ENCODE measurements at places on chromosomes 11 and 22.
A peak's percentile ranks its signal among the peaks of the same experiment; 100 is the strongest.

DNA sequence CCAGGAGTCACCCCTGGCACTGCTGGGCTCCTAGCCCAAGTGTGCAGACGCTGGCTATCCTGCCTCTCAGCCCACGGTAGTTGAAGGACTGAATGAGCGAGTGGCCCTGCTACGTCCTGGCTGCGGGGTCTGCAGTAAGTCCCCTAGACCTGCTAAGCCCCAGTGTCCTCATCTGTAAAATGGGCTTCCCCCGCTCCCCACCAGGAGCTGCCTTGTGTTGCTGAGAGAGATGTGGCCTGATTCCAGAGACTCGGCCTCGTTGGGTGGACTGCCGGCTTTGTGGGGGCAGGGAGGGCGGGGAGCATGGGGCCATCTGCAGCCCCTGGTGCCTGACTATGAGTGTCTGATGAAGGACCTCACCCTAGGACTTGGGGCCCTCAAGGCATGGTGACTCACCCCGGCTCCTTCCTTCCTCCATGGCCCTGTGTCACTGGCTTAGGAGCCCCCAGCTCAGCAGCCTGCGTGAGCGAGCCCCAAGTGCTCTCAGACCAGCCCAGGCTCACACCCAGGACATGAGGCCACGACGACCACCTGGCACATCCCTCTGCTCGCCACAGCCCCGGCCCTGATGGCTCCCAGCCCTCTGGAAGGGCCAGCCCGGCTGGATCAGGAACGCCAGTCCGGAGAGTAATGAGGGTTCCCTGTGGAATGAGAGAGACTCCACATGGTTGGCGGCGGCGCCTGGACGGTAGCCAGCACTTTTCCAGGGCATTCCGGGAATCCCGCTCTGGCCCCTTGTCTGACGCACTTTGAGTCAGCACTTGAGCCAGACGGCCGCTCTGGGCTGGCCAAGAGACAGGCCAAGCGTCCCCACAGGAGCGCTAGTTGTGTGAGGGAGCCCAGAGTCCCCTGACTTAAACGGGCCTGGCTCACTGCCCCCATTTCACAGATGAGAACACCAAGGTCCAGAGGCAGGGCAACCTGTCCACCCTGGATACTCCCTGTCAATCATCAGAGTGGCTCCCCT, 50.5 kb upstream of the SHISAL1 start:
- no peak for DNase-seq

DNA sequence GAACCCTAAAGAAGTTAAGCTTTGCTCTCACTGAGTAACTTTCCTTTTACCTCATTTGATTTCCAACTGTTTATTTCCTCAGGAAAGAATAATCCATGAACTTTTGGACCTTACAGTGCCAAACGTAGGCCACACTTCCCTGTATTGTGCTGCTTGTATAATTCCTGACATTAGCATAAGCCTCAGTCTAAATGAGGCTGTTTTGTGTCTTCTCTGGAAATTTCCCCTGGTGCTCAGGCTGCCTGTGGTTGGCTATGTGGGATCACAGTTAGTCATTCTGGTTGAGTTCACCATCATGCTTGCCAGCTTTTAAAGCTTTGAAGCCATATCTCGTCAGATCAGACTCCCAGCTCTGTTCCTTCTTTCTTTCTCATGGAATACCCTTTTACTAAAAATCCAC, 107.0 kb downstream of the FAM76B start:
- DNase-seq = no peak

- no peak for DNase-seq
These were observed 83.5 kb downstream of the DSCAML1 start for GRCh38 chr11:117713538-117713991.

- DNase-seq = no peak
These were observed 56.8 kb downstream of the IGLL5 start for GRCh38 chr22:22944268-22944985.

- no peak for DNase-seq
These were observed 4.0 kb downstream of the ALG12 start for GRCh38 chr22:49914256-49914655.

- DNase-seq = no peak
These were observed 37.9 kb downstream of the TTC17 start for GRCh38 chr11:43396617-43397016.

GRCh38 chr11:58774164-58774593, 42.4 kb upstream of the GLYAT start:
- no peak for DNase-seq

DNA sequence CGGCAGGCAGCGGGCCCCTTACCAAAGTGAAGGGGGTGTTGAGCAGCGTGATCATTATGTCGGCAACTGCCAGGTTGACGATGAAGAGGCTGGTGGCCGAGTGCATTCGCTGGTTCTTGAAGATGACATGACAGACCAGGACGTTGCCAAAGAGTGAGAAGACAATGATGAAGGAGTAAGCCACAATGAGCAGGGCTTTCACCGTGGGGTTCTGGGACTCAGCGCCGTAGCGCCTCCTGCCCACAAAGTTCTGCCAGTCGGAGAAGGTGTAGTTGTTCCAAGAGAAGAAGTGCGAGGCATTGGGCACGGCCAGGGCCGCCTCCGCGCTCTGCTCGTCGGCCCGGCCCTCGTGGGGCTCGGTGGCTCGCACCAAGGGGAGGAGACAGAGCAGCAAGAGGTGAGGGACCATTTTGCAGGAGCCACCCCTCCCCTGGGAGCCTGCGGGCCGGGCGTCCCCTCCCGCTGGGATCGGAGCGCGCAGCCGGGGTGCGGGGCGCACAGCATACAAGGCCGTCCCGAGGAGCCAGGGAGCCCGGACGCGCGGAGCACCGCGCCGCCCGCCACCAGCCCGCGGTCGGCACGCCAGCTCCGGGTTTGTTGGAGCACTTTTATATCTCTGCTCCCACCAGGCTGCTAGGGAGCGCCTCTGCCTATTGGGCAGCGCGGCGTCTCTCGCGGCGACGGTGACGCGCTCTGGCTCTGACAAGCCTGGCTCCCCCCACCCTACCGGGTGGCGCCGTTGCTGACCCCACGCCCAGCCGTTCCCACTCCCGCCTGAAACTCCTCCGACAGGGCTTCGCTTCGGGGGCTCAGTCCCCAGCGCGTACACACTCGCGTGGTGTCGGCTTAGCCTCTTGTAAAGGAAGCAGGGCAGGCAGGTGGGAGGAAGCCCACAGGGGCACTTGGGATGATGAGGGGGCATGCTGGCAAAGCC, at the start of gene GPR83:
Gene GPR83 (minus strand): TSS at position 581 of the 934 bp plus-strand sequence. CDS start 172 bp downstream, at position 409.
- no peak for DNase-seq

GRCh38 chr22:42229455-42230149, 40.9 kb downstream of the TCF20 start:
- no peak for DNase-seq

DNA sequence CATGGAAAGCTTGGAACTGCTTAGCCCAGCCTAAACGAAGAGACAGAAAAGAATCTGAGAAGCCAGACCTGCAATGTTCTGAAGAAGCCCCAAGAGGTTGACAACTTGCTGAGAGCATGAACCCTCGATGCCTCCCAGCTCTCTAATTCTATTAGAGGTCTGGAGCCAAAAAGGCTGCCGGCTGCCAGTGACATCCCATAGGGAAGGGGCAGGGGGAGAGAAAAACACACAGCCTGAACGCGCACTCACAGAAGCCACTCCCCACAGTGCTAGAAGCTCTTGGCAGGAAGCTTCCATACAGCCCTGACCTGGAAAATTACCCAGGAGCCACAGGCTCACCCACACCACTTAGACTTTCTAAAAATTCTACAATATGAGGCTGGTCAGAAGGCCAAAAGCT, 18.3 kb downstream of the POLDIP3 start:
- DNase-seq = no peak

DNA sequence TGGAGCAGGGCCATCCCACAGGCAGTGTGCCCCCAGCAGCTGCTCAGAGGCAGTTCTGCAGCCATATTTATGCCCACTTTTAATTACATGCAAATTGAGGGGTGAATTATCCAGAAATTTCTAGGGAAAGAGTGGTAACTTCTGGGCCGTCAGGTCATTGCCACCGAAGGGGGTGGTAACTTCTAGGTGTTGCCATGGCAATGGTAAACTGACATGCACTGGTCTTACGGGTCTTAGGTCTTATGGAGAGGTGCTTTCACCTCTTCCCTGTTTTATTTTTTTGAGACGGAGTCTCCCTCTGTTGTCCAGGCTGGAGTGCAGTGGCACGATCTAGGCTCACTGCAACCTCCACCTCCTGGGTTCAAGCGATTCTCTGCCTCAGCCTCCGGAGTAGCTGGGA, 3.8 kb upstream of the TMEM134 start:
- DNase-seq = no peak

- DNase-seq = no peak
These were observed 240.6 kb downstream of the ETS1 start for GRCh38 chr11:128346804-128347203.

DNA sequence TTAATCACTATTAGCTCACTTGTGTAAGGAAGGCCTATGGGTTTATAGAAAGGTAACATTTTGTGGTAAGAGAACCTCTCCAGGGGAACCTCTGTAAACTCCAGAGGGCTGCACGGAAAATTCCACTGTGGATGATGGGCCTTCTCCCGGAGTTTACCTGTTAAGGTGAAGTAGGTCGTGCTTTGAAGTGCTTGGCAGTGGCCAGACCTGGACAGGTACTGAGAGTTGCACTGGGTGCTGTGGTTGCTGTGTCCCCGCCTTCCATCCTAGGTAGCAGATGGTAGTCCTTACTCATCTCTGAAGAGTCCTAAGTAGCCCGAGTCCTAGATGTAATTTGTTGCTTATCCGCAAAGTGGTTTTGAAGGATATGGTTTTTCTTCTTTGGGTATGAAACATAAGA, 133.4 kb downstream of the TEAD1 start:
- DNase-seq = no peak

DNA sequence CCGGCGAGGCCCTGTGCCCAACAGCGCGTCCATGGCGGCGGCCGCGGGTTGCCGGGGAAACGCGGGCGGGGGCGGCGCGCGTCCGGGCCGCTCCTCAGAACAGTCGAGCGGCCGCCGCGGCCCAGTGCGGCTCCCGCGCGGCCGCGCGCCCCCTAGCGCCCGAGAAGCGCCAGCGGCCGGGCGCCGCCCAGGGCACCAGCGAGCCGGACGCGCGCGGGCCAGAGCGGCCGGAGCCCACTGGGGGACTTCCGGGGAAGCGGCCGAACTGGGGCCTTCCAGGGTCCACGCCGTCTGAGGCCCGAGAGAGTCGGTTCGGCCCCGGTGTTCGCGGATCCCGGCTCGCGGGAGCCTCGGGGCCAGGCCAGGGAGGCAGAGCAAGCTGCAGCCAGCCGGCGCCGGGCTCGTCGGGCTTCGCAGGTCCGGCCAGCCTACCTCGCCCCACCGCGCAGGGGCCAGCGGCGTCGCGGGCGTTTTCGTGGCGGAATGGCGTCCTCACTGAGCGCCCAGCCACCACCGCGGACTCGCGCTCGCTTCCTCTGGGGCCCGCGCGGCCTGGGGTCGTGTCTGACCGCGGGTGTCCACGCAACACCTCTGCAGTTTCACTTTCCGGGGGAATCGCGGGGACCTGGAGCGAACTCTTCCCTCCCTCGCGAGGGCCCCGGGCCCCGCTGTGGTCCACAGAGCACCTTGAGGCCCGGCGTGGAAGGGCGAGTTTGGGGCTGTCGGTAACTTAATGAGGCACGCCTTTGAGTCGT, at the start of gene DENND6B:
Gene DENND6B (minus strand): TSS at position 57 of the 755 bp plus-strand sequence. CDS start 24 bp downstream, at position 33.
- peak; percentile 89 for DNase-seq

DNA sequence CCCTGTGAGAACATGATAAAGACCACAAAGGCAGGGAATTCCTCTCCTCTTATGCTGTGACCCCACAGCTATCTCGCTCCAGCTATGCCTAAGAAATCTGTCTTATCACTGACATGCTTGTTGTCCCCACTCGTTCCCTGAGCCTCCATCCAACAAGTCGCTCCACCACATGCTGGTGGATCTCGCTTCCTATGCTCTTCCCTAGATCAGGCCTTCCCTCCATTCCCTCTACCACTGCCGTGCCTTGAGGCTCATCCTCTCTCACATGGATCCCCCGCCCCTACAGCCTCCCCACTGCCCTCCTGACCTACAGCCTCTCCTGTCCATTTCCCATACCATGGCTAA, 1.4 kb upstream of the DGAT2 start:
- no peak for DNase-seq

- DNase-seq = no peak
These were observed 524.0 kb upstream of the LRRC4C start for GRCh38 chr11:41983475-41983874.

- DNase-seq = peak; percentile 60
These were observed 111.2 kb upstream of the THY1 start for GRCh38 chr11:119533921-119534736.

DNA sequence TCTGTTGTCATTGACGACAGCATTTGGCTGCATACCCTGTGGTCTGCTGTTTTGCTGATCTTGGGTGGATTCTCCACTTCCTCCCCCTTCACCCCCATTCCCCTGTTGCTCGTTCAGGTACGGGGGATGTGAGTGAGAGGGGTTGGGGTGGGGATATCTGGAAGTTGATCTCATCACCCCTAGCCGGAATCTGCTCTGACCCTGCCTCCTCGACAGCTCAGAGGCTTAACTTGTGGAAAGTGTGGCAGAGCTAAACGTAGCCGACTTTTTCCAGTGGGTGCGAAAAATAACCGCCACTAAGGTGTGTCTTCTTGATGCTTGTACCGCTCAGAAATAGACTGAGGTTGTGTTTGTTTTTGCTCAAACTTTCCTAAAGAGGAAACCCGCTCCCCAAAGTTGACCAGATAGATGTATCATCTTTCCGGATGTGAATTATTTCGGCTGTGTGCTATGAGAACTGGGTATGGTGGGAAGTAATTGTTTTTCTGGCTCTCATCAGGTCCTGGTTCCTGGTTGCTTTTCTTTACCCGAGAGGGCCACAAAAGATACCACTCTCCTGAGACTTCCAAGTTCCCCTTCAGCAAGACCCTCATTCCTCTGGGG, 6.6 kb downstream of the ZBTB16 start:
- DNase-seq = no peak

GRCh38 chr11:69437001-69437875, 44.2 kb upstream of the LINC01488 start:
- DNase-seq = no peak

- DNase-seq = no peak
These were observed 78.4 kb upstream of the CCDC179 start for GRCh38 chr11:22938691-22939090.

DNA sequence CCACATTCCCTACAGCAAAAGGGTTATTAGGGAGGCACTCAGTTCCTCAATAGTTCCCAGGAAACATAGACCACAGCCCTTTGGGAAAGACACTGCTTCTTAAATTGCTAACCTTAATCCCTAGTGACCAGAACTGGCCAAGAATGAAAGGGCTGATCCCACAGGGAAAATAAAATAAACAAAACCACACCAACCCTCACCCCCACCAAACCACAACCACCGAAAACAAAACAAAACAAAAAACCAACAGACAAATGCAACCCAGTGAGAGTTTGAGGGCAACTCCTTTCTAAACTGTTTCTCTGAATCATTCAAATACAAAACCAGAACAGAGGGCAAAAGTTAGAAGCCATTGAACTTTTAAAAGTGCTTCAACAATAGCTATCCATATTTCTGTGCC, 57.2 kb downstream of the NAV2 start:
- no peak for DNase-seq

GRCh38 chr11:65539744-65540289, 14.9 kb downstream of the SCYL1 start:
- DNase-seq = peak; percentile 89
